Left renal pelvis (tissue), 4 donors: ENCODE measurements at places on chromosomes 7 and 10. TPM values are rescaled to one million over a fixed set of nuclear protein-coding genes. Genes with fewer than 3 reads are reported as not detected.

DNA sequence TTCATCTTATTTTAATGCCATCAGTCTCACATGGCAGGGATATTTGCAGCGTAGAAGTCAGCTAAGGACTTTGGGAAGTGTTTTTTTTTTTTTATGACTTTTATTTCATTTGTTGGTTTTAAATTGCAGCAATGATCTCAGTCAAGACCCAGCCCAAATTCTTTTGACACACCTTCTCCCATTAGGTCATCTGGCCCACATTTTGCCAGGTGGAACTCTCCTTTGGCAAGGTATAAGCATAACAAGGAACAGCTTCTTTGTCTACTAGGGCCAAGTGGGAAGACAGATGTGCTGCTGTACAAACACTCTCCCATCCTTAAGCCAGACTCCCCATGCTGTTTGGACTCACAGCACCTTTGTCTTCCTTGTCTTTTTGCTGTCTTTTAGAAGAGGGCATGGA, 41.8 kb downstream of the PLEKHA8 start:
- no peak for DNase-seq

DNA sequence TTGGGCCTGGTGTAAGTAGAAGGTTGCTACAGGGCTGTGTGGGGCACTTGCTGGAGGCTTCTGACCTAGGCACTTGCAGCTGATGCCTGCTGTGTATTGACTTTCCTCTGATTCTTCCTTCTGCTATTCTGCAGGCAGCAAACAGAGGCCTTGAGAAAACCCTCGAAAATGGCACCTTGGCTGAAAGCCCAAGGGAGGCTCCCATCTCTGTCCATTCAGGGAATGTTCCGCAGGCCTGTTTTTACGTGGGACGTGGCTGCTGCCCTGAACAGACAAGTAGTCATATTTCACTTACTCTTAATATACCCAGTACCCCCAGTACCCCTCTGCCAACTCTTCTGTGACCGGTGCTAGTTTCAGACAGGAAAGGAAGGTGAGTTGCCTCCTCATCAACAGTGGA, 664.7 kb downstream of the INHBA start:
- DNase-seq: no peak

The CLCN1 gene
- 0.10 TPM for polyA plus RNA-seq

- DNase-seq: no peak
These were observed 121.9 kb downstream of the INPP5A start for GRCh38 chr10:132659206-132660091.

- no peak for DNase-seq
These were observed 4.9 kb upstream of the YKT6 start for GRCh38 chr7:44195889-44196288.

The ARHGAP22 gene
- polyA plus RNA-seq: 1.9 TPM

- no peak for DNase-seq
These were observed 66.3 kb upstream of the CAV2 start for GRCh38 chr7:116433246-116433645.

The IDI2 gene
- polyA plus RNA-seq: 0.33 TPM

GRCh38 chr7:44112997-44113763, 9.0 kb downstream of the AEBP1 start:
- no peak for DNase-seq

The TRIM56 gene
- 13.4 TPM for polyA plus RNA-seq

The MMD2 gene
- 0.18 TPM for polyA plus RNA-seq
